Stimulated activated CD8-positive, alpha-beta memory T cell treated with anti-CD3 and anti-CD28 coated beads, Interleukin-4, amount 100 ng/mL, for 1 hour (primary cell): ENCODE measurements at places on chromosomes 1 and 21.

- no peak for DNase-seq
Observed at GRCh38 chr1:214700437-214700836, 97.4 kb downstream of the CENPF start.

DNA sequence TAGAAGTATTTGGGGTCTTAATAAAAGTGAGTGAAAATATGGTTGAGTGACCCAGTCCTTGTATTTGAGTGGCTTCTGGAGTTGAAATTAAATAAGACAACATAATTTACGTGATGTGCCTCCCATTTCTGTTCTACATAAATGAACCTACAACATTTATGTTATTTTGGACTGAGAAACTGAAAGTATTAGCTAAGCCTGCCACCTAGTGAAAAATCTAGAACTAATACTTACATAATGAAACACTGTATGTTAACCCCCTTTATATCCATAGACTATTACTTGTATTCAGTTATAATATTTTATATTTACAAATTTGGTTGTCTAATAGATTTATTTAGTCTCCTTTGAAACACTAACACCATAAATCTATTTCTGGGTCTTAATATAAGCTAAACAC is 298.9 kb downstream of the KCNT2 start:
- no peak for DNase-seq

DNA sequence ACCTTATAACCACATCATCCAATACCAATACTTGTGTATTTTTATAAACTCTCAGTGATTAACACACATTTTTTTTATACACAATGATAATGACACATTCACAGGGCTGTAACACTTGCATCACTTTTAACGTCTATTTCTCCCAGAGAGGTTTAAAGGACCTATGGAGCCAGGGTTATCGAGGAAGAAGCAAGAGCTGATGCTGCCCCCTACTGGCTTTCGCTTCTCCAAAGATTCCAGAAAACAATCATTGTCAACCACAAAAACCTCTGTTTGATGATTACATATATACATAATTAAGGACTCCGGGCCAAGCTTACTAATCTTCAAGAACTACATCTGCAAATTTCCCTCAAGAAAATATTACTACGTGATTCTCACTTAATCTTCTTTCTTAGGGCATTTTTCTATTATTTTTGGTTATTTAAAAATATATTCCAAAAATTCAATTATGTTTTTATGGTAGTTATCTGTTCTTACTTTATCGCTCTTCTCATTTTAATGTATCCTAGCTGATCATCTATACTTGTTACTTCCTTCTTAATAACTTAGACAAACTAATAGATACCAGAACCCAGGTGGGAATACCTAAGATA is 214.5 kb downstream of the VAV3 start:
- DNase-seq: no peak

DNA sequence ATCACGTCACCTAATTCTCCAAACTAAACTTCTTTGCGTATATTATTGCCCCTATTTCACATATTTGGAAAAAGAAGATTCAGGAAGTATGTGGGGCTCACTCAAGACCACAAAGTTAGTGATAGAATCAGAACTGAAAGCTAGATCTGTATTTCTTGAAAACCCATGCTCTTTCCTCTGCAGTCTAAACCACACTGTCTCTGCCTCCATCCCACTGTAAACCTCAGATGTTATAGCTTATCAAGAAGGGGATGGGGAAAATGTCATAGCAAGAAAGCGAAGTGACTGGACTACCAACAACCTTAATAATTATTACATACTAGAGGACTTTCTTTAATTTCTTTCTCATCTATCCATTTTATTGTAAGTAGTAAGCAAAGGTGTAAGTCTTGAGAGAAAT is 257.7 kb upstream of the SGIP1 start:
- DNase-seq: no peak

GRCh38 chr1:84643183-84643582 is 47.1 kb downstream of the SSX2IP start:
- no peak for DNase-seq

- DNase-seq: no peak
Observed at GRCh38 chr1:165369255-165369848, 12.8 kb upstream of the LMX1A start.

- DNase-seq: no peak
Observed at GRCh38 chr21:34180826-34181359, 107.5 kb downstream of the MRPS6 start.

DNA sequence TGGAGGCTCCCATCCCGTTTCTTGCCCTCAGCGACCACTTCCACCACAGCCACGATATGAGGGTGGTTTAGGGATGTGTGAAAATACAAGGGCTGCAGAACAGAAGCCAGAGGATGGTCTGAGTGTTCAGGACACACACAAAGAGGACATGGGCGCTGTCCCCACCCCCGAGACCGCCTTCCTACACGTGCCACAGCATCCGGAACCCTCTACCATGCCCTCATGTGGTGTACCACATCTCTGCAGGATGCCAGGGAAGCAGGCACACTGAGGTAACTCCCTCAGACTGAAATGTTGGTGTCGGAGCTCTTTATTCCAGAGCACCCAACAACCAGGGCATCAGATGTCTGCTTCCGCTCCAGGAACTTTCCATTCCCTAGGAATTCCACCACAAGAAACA is 23.1 kb downstream of the NPHP4 start:
- DNase-seq: no peak

- no peak for DNase-seq
Observed at GRCh38 chr1:224432672-224433040, 1.9 kb downstream of the WDR26 start.

DNA sequence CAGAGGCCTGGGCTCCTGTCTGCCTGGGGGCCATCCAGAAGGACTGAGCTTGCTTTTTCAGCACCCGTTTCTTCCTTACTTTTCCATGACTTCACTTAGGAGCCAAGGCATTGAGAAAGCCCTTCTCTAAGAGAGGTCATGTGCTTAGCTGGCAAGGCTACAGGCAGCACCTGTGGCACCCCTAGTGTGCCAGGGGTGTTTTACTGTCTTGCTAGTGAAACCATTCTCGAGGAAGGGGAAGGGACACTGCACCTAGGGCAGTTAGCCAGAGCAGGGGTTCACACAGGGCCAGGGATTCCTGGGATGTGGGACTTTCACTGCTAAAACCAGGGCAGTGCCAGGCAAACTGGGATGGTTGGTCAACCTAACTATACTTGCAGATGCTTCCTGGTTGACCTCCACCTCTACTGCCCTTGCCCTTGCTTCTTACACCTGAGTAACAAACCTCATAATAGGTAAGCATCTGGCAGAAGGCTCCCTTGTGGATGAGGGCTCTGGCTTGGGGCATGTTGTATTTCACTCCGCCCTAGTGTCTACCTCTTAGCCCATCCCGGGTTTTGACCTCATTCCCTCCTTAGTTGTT is 69.2 kb downstream of the NOS1AP start:
- no peak for DNase-seq

DNA sequence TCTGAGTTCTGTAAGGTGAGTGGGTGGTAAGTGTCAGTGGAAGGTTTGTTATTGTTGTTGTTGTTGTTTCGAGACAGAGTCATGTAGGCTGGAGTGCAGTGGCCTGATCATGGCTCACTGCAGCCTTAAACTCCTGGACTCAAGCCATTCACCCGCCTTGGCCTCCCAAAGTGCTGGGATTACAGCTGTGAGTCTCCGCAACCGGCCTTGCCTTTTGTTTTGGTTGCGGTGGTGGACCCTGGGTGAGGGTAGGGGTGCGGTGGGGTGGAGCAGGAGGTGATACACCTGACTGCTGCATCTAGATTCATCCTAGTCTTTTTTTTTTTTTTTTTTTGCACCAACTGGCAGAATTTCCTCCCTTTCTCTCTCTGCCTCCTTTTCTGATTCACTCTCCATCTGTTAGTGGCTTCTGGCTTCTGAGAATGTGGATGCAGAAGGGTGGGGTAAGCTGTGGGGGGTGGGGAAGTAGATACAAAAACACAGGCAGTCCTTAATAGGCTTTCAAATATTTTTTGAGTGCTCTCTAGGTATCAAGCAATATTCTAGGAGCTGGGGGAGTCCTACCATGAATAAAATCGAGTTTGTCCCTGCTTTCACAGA is 4.6 kb upstream of the GMEB1 start:
- DNase-seq: no peak

DNA sequence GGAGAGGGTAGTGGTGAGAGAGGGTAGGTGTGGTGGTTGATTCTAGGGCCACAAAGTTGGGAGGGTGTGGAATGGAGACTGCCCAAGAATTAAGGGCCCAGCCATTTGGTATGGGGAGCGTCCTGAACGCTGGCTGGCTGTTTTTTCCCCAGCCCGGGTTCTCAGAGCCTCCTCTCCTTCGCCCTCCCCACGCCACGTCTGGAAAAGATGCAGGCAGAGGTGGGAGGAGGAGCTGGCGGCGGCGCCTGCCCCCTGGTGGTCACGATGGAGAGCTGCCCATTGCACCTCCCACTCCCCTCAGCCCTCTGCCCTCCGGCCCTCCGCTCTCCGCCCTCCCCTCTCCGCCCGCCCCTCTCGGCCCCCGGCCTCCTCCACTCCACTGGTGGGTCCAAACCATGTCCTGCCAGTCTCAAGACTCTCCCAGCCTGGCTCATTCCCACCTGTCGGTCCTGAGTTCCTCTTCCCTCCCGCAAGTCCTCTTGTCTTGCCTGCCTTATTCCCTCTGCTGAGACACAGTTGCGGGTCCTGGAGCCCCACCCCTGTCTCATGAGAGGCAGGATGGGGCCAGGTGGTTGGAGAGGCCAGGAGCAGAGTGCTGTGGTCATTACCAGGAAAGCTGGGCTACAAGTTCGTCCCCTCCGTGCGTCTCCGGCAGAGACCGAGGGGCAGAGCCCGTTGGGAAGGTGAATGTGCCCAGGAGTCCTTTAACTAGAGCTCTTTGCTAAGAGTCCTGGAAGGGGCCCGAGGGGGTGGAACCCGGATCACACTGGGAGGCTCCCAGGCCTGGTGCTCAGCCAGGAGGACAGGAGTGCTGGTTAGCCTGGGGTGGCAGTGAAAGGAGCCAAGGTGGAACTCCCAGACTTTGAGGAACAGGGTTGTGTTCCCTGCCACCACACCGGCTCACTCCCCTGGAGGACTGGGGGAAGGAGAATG is 22.6 kb downstream of the ETNK2 start:
- no peak for DNase-seq

DNA sequence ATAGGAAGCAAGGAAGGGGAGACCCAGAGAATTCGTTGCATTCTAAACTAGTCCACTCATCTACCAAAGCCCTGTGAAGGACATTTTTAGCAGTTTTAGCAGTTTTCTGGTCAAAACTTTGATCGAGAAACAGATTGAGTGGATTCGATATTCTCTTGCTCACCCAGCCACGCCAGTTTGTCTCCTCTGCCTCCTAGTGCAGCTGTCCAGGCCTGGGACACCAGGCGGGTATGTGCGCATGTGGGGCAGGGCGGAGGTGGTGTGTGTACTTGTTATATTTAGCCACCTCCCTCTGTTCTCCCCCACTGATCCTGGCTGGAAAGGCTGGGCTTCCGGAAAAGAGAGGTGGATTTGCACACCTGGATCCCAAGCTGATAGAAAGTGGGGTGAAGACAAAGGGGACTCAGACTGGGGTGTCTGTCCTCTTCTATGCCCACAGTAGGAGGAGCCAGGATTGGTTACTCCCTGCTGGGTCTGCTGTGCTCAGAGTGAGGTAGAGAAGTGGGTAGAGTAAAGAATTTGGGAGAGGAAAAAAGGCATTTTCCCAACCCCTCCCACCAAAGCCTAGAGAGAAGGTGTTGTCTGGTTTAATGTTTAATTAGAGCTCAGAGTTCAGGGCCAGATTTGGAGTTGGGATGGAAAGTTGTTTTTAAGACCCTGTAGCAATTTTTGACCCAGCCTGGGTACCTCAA is 3.8 kb downstream of the LMNA start:
- no peak for DNase-seq

- no peak for DNase-seq
Observed at GRCh38 chr1:59039551-59039950, 255.7 kb upstream of the JUN start.

DNA sequence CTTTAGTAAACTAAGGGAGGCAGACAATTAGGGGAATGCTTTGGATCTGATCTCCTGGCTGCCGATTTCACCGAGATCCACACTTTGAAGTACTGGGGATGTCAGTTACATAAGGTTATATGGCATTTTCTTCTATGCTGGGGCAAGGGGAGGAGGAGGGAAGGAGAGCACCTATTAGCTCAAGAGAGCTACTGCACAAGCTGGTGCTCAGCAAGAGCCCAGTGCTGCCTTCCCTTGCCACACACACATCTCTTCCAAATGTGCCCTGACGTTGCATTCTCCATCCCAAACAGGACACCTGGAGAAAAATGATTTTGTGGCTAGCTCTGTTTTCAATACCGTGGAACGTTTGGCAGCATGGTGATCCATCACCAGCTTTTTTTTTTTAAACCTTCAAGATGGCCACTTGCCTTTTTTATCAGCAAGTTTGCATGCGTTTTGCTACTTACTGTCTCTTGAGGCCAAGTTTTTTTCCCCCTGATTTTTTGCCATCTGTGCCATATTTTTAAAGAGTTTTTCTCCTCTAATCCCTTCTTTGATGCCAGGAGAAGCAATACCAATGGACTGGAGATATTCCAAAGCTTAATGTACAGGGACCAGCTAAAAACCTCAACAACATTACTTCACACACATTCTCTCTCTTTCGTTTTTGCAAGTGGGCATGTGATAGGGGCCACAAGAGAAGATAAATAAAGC is 66.6 kb downstream of the PAPPA2 start:
- DNase-seq: no peak

- DNase-seq: no peak
Observed at GRCh38 chr1:160863774-160864131, 1.1 kb upstream of the CD244 start.

DNA sequence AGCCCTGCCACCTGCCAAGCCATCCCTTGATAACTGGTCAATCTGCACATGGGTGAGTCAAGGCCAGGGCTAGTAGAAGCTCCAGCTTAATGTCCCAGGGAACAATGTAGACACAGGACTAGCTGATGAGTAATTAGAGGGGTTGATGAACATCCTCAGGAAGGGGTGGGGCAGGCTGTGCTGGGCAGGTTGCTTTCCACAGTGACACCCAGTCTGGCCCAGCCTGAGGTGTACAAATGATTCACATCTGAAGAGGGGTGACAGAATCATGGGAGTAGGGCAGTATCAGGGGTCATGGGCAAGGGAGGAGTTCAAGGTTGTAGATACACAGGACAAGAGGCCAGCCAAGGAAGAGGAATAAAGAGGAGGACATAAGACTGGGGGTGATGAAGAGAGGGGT is 4.3 kb downstream of the LPAR3 start:
- DNase-seq: no peak

DNA sequence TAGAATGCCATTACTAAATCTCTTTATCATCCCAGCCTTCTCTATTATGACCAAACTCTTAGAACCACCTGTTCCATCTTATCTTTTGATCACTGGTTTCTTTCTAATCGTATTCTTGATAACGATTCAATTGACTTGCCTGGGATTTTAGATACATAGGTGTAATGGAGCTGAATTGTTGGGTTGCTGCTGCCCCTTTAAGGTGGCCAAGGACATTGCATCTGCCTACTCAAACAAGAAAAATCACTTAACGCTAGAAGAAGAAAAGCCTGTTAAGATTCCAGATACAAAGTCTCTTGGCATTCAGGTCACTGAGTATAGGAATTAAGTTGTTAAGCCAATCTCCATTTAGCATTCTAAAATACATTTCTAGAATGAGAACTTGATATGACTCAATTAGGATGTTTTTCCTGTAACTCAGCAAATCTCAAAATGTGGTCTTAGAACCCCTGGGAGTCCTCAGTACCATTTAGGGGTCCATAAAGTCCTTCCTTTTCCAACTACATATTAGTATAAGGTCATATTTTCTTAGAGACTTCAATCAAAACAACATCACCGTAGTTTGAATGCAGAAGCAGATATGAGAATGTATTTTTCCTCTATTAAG is 12.4 kb downstream of the NEXN start:
- DNase-seq: no peak
